ENCODE measurements at places on chromosomes 12 and 14.
A peak's percentile ranks its signal among the peaks of the same experiment; 100 is the strongest.

DNA sequence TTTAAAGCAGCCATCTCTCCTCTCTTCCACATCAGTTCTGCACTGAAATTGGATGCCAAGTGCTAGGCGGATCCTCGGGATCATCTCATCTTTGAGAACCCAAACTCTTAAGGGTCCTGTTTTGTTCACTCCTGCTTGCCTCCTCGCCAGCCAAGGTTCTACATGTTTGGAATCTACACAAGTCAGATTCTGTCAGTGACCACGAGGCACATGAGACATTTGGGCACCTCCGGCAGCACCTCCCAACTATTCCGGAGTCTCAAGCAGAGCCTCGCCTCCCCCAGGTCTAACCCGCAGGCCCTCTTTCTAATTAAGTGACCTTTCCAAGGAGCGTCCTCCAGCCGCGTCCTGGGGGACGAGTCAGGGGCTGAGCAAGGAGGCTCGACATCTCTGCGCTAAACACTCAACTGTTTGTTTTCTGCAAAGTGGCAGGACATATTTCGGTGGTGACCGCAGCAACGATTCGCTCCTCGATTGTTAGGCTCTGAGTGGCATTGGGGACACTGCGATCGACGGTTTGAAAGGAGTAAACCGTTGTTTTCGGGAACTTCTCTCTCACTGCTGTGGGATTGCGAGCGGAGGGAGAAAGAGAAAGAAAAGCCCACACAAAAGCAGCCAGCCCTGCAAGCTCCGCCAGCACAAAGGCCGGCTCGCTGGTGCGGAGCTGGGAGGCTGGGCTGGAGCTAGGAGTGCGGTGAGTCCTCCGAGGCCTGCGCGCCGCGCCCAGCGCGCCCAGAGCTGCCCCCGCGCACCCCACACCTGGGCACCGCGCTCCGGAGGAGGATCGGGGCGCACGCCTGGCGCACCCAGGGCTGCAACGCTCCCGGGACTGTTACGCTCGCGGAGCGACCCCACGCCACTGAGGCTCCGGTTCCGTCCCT, 640 bp downstream of the ARMH4 start:
- ATAC-seq = peak; percentile 76

DNA sequence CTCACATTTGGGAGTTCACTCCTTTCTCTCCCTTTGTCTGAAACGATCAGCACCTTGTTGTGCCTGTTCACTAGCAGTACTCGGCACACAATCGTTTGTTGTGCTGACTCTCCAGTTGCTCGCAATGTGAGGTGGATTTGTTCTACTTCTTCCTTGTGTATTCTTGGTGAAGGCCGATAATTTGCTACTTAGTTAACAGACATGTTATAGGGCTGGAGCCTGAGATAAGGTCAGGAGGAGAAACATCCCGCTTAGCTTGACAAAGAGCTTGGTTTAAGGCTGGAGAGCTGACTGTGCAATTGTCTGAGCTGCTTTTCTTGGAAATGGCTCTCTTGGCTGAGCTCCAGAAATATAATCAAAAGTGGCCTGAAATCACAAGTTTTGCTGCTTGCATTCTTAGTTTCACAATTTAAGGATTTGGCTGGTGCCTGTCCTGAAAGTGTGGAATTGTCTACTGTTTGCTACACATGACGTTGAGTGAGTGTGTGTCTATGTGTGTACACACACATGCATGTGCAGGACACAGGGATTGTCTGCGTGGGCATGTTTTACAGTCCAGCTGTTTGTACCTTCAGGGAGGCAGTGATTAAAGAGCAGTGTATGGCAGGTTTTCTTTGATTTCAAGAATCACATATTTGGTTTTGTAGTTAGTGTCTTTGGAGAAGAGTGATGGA, 77.7 kb downstream of the ARF6 start:
- no peak for ATAC-seq

DNA sequence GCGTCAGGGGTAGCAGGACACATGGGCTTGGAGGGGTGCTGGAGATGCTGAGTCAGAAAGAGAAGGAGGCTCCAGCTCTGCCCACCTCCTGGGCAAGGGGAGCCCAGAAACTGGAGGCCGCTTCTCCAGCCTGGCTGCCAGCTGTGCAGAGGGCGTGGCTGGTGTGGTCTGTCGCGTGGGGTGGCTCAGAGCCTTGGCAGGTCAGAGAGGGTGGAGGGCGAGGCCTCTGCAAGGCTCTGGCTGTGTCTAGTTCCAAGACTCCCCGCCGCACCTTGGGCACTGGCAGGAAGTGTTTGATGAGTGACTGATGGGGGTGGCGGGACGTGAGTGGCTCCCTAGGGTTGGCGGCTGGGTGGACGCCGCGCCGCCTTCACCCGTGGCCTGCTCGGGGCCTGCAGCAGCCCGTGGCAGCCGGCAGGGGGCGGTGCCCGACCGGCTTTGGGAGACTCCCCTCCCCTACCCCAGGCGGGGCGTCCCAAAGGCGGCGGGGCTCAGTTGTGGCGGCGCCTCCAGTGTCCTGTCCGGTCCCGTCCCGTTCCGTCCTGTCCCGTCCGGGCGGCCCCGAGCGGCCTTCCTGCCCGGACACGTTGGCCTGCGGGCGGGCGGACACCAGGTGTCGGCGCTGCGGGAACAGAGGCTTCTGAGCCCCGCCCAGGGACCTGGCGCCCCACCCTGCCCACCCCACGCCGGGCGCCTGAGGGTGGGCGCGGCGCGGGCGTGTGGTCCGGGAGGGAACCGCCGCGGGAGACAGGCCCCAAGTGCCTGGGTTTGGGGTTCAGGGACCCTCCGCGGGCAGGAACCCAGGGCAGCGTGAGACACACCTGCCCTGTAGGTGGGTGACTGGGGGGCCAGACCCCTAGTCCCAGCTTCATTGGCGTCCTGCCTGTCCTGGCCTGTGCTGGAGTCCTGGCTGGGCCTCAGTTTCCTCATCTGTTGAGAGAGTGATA, 39.7 kb downstream of the KRT80 start:
- ATAC-seq = peak; percentile 49

DNA sequence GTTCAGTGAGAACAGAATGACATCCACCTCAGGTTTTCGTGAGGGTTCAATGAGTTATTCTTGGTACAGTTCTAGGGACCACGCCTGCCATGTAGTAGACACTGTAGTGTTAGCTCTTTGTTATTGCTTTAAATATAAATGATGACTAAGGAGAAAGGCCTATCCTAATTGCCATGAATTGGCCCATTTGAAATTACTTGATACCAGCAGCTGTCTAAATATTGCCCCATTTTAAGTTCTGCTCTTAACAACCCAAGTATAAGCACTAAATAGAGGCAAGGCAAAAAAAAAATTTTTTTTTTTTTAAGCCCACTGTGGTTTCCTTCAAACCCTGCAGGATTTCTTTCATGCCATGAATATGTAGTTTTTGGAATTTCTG, 84.5 kb downstream of the BORCS5 start:
- ATAC-seq = no peak
